IPS DF 19.7 (cell line): ENCODE measurements at places on chromosomes 12 and 14.

DNA sequence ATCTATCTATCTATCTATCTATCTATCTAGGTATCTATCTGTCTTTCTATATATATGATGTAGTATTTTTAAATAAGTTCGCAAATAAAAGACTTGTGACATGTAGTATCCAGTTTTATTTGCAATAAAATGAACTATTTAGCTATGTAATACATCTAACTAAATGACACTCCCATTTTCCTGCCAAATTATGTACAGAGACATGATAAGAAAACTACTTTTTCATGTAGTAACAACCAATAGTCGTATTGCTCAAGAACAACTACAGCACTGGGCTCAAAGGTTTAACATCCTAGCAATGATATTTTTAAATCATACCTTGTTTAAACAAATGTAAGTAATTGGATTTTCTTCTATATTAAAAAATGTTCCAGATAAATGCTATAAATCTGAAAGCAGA lies 55.5 kb upstream of the FLRT2 start:
- no peak for DNase-seq

DNA sequence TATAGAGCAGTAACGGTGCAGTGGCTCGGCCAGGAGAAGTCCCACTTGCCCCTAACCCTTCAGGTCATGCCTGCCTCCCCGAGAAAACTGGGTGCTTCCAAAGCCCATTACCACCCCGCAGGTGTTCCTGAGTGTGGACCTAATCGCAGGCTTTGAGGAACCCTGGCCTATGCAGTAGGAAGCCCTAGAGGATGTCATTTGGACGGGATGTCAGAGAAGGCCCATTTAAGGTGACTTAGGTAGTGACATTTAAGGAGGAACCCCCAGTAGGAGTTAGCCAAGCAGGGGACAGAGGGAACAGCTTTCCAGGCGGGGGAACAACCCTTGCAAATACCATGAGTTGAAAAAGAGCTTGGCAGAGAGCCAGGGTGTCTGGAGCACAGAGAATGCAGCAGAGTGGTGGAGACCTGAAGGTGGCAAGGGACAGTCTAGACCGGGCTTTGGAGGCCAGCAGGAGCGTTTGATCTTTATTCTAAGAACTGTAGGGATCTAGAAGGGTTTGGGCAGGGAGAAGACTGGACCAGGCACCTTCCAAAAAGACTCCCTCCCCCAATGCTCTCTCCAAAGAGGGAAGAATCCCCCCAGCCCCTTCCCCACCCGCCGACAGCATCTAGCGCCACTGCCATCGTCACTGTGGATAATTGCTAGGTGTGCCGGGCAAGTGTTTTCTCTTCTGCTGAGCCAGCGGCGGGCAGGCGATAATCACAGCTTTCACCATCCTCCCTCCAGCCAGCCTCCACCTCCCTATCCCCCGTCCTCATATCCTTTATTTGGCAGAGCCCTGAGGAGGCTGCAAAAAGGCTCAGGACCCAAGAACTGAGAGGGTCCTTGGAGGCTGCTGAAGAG lies 33.3 kb upstream of the BEGAIN start:
- no peak for DNase-seq

DNA sequence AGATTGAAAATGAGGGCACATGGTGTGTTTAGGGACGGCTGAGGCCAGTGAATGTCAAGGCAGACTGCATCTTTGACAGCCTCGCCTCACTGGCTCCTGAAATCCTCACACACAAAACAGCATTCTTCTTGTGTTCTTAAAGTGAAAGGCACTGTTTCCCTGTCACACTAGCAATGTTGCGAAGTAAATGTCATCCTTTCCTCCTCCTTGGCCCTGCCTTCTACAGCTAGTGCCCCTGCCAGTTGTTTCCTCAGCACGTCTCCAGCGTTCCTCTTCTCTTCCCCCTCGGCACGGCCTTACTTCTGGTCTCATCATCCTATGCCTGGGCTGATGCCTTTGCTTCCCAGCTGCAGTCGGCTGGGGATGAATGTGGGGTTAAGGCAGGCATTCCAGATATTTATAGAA lies 129.4 kb upstream of the DNM1L start:
- no peak for DNase-seq

DNA sequence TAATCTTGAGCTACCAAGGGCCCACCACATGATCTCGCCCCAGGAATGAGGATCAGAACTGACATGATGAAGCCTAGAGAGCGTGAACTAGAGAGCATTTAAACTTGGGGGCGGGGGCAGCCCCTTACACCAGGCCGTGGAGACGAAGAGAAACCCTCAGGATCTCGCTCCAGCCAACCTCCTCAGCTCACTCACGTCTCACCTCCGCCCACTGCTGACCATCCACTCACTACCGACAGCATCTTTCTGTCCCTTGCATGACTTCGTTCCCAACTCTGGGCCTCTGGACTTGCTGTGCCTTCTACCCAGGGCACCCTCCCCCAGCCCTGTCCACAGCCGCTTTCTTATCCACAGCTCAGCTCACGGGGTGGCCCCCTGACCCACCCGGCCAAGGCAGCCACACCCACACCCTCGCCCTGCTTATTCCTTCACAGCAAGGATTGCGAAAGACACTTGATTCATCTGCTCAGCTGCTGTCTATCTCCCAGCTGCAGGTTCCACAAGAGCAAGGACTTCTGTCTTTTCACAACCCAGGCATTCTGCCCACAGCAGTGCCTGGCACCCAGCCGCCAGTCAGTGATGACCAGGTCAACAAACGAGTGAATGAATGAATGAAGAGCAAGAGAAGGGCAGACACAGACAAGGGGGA lies 6.4 kb downstream of the STX2 start:
- no peak for DNase-seq

GRCh38 chr12:97944576-97944975 lies 482.0 kb downstream of the RMST start:
- no peak for DNase-seq

DNA sequence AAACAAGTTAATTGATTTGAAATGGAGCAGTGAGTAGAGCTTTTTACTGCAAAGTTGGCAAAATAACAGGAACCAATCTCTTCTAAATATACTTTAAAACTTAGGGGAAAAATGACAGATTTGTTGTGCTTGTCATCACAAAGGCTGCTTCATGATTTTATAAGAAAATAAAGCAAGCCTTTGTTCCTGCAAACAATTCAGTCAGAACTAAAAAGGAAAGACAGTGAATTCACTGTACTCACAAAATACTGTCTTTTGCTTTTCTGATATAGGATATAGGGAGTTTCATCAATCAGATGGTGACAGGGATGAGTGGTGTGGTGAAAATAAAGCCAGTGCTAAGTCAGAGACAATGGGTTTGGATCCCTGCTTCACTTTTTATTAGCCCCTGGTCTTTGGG lies 126.0 kb downstream of the HELB start:
- no peak for DNase-seq

- no peak for DNase-seq
These were observed 11.4 kb upstream of the ART4 start for GRCh38 chr12:14854586-14855183.

DNA sequence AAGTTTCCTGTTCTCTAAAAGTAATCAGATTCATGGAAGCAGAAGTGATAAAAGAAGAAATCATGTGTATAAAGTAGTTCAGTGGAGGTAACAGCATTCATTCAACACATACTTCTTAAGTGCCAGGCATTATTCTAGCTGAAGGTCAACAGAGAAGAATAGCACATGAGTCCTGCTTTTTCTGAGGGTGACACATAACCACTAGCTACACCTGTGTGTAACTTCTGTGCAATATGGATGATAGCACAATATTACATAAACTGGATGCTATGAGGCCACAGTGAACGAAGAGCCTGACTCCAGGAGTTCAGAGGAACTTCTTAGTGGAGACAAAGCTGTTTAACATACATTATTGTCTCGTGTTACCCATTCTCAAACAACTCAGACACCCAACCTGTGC lies 114.3 kb upstream of the PCED1B start:
- no peak for DNase-seq

DNA sequence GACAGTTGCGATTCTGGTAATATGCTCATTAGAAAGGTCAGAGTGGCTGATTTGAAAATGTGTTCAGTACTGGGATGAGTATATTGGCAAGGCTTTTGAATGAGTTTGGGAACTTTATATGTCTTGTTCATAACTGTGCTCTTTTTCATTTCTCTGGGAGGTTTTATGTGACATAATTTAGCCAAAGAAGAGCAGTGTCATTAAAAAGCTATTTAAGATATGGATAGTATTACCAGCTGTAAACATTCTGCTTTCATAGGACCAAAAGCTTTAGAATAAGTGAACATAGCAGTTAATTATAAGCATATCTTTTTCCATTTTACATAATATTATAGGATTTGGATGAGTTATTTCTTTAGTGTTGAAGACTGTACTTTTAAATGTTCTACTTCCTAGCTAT lies 260.4 kb downstream of the TTC6 start:
- DNase-seq, result no peak

DNA sequence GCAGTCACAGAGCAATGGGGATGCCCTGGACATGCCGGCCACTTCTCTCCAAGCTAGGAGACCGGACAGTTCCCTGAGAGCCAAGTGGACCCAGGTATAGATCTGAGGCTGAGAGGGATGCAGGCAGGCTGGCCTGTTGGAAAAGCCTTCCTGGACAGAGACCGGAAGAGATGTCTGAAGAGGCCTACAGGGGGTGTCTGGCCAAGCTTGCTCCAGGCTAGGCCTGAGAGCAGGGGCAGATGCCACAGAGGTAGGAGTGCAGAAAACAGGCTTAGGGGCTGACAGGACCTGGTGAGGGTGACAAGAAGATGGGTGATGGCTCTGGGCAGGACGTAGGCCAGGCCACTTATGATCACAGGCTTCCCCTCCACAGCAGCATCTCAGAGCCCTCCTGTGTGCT lies 30.2 kb downstream of the ARL6IP4 start:
- no peak for DNase-seq

GRCh38 chr14:92802678-92803077 lies 8.6 kb downstream of the GOLGA5 start:
- DNase-seq, result no peak

DNA sequence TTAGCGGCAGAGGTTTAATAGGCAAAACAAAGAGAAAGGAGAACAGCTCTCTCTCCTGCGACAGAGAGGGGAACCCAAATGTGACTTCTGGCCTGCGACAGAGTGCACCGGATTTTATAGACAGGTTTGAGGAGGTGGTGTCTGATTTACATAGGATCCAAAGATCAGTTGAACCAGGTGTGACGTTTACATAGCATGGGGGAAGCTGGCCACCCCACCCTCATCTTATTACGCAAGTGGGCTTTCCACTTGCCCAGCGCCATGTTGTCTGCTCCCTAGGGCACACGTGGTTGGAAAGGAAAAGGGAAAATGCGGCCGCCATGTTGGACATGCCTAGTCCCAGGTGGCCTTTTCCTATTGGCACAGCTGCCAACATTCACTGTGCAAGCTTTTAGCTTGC lies 17.4 kb downstream of the BCL2L14 start:
- no peak for DNase-seq

- DNase-seq, result no peak
These were observed 1.1 kb upstream of the PAPLN start for GRCh38 chr14:73236157-73236556.

DNA sequence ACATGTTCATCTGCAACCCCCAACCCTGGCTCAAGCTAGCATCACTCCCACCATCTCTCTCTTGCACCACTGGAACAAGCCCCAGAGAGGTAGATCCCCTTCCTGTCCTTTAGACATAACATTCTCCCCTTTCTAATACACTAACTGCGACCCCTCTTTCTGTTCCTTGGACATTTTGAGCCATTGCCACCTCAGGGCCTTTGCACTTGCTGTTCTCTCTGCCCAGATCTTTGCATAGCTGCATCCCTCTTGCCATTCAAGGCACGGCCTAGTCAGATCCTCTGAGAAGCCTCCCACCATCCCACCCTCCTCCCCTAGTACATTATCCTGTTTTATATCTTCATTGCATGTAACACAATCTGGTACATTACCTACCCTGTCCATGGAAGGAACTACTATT lies 16.5 kb downstream of the FOXN3 start:
- DNase-seq, result no peak

DNA sequence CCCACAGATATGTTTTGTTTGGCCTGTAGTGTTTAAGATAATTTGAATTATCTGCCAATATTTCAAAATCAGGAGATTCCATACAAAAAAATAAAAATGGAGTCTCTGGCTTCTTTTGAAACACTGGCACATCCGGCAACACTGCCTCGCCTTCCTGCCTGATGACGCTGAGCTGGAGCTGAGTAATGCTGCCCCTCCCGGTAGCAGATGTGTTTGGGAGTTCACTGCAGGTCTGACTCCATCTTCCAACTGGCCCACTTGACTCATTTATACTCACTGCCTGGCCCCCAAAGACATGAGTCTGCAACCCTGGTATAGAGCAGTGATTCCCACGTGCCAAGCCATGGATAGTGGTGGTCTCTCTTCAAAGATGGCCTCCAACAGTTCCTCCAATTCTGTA lies 7.4 kb downstream of the CIT start:
- DNase-seq, result no peak

- no peak for DNase-seq
These were observed 327.2 kb upstream of the E2F7 start for GRCh38 chr12:77392467-77393088.

GRCh38 chr14:90096566-90096965 lies 34.8 kb downstream of the KCNK13 start:
- DNase-seq, result no peak

- DNase-seq, result no peak
These were observed 98.9 kb downstream of the EGLN3 start for GRCh38 chr14:33851931-33852330.

DNA sequence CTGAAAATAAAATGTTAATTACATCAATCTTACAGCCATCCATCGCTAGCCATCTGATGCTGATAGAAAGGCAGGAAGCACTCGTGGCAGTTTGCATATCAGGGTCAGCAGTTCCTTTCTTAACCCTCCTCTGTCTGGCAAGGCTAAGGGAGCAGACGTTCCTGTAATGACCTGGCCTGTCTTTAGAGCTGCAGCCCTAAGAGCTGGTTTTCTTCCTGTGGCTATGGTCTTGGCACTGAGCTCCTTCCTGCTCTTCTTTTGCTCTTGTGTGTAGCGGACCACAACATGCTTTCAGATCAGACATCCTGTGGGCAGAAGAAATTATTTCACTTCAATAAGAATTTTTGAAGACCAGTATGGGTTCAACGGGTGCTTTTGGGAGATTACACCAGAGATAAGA lies 170.4 kb downstream of the DAD1 start:
- DNase-seq, result no peak

GRCh38 chr14:35480119-35480769 lies 53.7 kb upstream of the INSM2 start:
- no peak for DNase-seq

GRCh38 chr12:67428431-67428830 lies 159.3 kb downstream of the CAND1 start:
- no peak for DNase-seq

- DNase-seq, result no peak
These were observed 547 bp upstream of the OR4K15 start for GRCh38 chr14:19974844-19975243.

- no peak for DNase-seq
These were observed 11.8 kb downstream of the GPR132 start for GRCh38 chr14:105053421-105053820.
